ENCODE measurements at places on chromosomes 5 and 9. TPM values are rescaled to one million over a fixed set of nuclear protein-coding genes. Genes with fewer than 3 reads are reported as not detected.

The ZFP37 gene
- 2.1 TPM for total RNA-seq

The LHX3 gene
- not detected for total RNA-seq

GRCh38 chr5:152488869-152489268, 83.8 kb upstream of the NMUR2 start:
- H3K36me3 ChIP-seq, result no peaks in the 10 kb centered on the region
- no peak overlapping the region for H3K4me3 ChIP-seq
- no peaks in the 10 kb centered on the region for H3K4me1 ChIP-seq
- H3K27me3 ChIP-seq, result no peaks in the 10 kb centered on the region
- no peak overlapping the region for H3K27ac ChIP-seq

DNA sequence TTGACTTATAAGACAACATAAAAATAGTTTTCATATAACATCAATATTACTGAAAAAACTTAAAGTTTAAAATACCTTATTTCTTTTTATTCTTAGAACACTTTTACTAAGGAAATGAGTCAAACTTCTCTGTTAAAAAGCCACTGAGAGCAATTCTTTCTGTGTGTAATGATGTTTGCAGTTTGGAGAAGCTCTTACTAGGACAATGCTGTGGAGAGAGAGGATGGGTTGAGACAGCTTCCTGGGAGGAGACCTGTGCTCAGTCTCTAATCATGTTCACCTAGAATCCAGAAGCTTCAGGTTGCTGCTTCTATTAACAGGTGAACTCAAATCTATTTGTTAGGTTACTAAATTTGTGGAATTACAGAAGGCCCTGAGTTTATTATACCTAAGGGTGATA, 198.5 kb downstream of the DNAH5 start:
- no peak for DNase-seq
- H3K27me3 ChIP-seq, result no peaks in the 10 kb centered on the region
- H3K4me1 ChIP-seq, result no peaks in the 10 kb centered on the region
- no peak overlapping the region for H3K27ac ChIP-seq

The FBXL7 gene
- total RNA-seq, result 22.4 TPM

The SPATA31E1 gene
- total RNA-seq, result not detected

- no peak overlapping the region for H3K27ac ChIP-seq
- H3K4me1 ChIP-seq, result peaks cover 15% of the 10 kb centered on the region
- no peak for DNase-seq
These were observed 67.9 kb downstream of the PSMB7 start for GRCh38 chr9:124347206-124347967.

DNA sequence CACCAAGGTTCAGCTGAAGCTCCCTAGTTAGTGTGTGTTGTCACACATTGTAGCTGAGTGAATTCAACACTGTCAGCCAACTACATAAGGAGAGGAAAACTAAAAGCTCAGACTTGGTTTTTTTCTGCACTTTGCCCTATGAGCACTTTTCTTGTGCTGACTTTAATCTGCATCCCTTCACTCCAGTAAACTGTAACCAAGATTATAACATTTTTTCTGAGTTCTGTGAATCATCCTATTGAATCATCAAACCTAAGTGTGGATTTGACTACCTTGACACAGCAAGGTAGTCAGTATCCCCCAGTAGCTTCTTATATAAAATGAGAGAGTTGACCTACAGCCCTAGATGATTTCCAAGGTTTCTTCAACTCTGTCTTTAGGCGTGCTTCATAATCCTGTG, 325.0 kb downstream of the AGTPBP1 start:
- no peaks in the 10 kb centered on the region for H3K36me3 ChIP-seq
- H3K4me1 ChIP-seq, result peaks cover 16% of the 10 kb centered on the region
- H3K27ac ChIP-seq, result no peak overlapping the region
- H3K27me3 ChIP-seq, result peaks cover 10% of the 10 kb centered on the region
- DNase-seq, result no peak
- H3K4me3 ChIP-seq, result no peak overlapping the region

- no peak overlapping the region for H3K27ac ChIP-seq
- H3K27me3 ChIP-seq, result no peaks in the 10 kb centered on the region
These were observed 62.1 kb downstream of the CYSTM1 start for GRCh38 chr5:140236891-140237598.

DNA sequence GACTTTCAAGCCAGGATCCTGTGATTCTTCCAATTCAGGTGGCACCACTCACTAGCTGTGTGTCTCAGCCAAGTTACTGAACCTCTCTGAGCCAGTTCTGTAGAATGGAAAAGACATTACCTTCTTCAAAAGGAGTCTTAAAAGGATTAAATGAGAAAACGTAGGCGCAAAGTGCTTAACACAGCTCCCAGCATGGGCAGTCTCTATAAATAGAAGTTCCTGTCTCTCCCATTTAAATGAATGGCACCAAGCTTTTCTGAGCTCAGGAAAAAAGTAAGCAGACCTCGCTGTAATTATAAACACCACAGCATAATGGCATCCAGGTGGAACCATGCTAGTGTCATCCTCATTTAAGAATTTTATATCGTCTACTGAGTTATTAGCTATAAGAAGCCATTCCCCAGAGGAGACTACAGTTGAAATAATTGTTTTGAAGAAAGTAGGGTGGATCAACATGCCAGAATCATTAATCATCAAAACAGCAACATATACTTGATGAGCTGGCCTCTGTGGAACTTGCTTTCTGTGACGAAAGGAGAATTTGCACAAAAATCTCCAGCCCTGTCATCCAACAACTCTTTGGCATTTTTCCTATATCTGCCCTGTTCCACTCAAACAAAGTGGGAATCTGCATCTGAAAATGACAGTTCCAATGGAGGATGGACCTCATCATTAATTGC, 188.9 kb downstream of the SPOCK1 start:
- DNase-seq, result peak; percentile 94
- no peaks in the 10 kb centered on the region for H3K27me3 ChIP-seq
- peaks cover 21% of the 10 kb centered on the region for H3K4me1 ChIP-seq
- peak overlapping the region; percentile 25 for H3K4me3 ChIP-seq

The PDGFRB gene
- total RNA-seq, result 96.6 TPM

DNA sequence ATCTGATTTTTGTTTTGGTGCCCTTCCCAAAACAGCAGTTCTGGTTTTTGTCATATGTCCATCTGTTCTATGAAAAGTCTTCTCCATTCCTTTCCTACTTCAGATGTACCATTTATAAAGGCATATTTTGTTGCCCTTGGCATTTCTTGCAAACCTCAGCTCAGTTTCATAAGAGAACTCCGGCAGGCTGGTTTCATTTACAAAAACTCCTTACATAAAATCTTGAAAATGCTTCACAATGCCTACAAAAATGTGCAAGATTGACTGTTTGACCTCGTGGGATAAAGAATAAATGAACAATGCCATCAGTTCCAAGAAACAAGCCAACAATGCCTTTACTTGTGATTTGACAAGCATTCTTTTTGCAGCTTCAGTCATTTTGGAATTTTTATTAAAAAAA, 39.1 kb upstream of the CTNNAL1 start:
- no peak overlapping the region for H3K27ac ChIP-seq
- H3K4me3 ChIP-seq, result no peak overlapping the region
- peaks cover 40% of the 10 kb centered on the region for H3K36me3 ChIP-seq
- peaks cover 5% of the 10 kb centered on the region for H3K4me1 ChIP-seq
- no peaks in the 10 kb centered on the region for H3K27me3 ChIP-seq

- H3K4me3 ChIP-seq, result no peak overlapping the region
- no peak overlapping the region for H3K27ac ChIP-seq
- no peaks in the 10 kb centered on the region for H3K27me3 ChIP-seq
These were observed 141.1 kb upstream of the RAD23B start for GRCh38 chr9:107141967-107142366.

DNA sequence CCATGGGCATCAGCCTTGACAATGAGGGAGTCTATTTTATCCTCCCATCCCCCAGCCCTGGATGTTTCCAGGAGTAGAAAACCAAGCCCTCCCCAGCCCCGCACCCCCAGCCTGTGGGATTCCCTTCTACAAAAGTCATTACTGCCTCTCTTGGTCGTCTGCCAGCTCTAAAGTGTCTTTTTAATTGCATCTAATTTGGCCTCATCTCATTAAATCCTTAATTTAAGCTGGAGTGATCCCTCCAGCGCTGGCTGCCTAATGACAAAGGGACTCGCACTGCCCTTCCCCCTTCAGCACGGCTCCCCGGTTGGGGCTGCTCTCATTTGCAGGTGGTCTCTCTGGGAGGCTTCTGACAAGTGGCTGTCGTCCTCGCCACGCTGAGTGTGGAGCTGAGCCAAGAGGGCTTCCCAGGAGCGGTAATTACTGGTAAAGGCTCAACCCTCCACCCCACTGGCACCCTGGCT, 107.9 kb upstream of the ALDH1B1 start:
- H3K36me3 ChIP-seq, result no peaks in the 10 kb centered on the region
- H3K27me3 ChIP-seq, result peaks cover 12% of the 10 kb centered on the region

DNA sequence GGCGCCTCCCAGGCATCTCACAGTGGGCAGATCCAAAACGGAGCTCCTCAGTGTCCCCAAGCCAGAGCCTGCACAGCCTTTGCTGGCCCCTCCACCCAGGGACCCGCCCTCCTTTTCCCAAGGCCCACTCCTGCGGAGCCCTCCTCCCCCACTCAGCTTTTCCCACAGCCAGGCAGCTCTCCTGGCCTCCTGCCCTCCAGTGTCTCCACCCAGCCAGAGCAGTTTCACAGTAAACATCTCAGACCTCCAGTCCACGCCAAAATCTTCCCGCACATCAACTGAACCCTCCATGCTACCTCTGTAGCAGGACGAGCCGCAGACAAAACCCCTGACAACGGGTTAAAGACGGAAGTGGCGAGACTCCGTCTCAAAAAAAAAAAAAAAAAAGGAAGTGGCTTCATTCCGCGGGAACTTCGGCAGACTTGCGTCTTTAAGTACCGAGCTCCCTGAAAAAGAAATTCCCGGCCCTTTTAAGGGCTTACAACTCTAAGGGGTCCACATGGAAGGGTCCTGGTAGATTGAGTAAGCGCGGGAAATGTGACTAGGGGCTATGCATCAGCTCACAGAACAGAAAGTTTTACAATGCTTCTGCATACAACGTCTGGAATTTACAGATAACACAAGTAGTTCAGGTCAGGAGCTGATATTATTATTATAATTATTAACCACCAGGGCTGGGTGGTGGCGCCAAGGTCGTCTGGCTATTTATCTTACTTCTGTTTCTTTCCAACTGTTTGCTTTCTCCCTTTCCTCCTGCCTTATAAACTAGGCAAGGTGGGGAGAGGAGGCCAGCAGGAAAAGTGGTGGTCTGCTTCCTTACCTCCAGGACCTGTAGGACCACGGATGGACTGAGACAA, 11.4 kb upstream of the GRIN1 start:
- no peaks in the 10 kb centered on the region for H3K36me3 ChIP-seq
- H3K4me3 ChIP-seq, result no peak overlapping the region
- no peaks in the 10 kb centered on the region for H3K27me3 ChIP-seq
- DNase-seq, result no peak
- no peak overlapping the region for H3K27ac ChIP-seq

The CNTNAP3B gene
- total RNA-seq, result 2.6 TPM

DNA sequence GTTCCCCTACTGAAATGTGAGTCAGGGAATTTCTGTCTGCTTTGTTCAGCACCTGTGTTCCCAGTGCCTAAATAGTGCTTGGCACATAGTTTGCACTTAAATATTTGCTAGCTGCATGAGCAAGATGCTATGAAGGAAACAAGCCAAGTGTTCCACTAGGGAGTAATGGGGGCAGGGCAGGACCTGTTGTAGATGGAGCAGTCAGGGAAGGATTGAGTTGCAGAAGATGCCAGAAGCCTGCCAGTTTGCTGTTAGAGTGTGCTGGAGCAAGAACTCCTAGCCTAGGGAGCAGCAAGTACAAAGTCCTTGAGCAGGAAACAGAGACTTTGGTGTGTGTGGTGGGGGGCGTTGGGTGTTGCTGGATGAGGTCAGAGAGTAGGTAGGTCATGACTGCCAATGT, 87.5 kb downstream of the DAB2IP start:
- H3K27ac ChIP-seq, result no peak overlapping the region
- H3K4me3 ChIP-seq, result no peak overlapping the region
- DNase-seq, result peak; percentile 30
- H3K36me3 ChIP-seq, result no peaks in the 10 kb centered on the region

DNA sequence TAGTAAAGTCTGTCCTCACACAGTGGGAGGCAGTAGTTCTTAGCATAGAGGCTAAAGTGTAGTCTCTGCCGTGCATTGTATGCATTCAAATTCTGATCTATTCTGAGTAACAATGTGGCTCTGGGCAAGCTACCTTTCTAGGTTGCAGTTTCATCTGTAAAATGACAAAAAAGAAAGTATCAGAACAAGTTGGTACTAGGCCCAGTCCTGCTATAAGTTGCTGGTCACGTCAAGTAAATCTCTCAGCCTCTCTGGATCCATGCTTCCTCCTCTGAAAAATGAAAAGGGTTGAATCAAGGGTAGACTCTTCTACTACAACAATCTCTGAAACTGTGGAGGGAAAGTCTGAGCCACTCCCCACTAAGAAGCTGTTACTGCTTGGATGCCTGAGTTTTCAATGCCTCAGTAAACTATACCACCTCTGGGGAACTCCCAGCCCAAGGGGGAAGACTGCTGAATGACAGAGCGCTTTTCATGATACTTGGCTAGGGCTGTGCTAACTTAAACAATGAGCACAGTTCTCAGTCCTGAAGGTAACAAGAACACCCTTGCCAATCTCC, 34.5 kb upstream of the SPARC start:
- H3K27me3 ChIP-seq, result no peaks in the 10 kb centered on the region
- H3K4me1 ChIP-seq, result peaks cover 17% of the 10 kb centered on the region
- H3K4me3 ChIP-seq, result no peak overlapping the region
- DNase-seq, result no peak

The PDE6A gene
- 0.17 TPM for total RNA-seq

- H3K4me1 ChIP-seq, result peaks cover 4% of the 10 kb centered on the region
- H3K4me3 ChIP-seq, result no peak overlapping the region
- no peak for DNase-seq
- no peak overlapping the region for H3K27ac ChIP-seq
- H3K36me3 ChIP-seq, result peaks cover 21% of the 10 kb centered on the region
These were observed 370.4 kb downstream of the GLIS3 start for GRCh38 chr9:3929345-3930047.

DNA sequence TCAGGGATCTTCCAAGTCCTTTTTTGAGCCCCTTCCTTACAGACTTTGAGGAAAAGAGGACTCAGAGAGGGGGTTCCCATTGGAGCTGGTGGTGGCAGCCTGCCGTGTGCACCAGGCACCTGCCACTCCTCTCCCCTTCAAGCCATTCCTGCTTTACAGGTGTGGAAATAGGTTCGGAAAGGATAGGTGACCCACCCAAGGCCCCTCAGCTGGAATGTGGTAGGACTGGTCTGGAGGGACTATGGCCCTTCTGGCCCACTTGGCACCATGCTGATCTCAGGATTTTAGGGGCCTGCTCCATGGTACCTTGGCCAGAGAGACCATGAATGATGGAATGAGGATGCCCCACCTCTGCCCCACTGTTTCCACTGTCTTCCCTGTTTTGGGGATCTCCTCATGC, 1.4 kb downstream of the GALNT12 start:
- peaks cover 13% of the 10 kb centered on the region for H3K27me3 ChIP-seq
- no peak overlapping the region for H3K4me3 ChIP-seq
- no peak overlapping the region for H3K27ac ChIP-seq
- no peak for DNase-seq
- H3K4me1 ChIP-seq, result peaks cover 16% of the 10 kb centered on the region
- H3K36me3 ChIP-seq, result no peaks in the 10 kb centered on the region

The VLDLR gene
- total RNA-seq, result 63.2 TPM

GRCh38 chr5:69230181-69230580, 4.5 kb upstream of the CDK7 start:
- no peaks in the 10 kb centered on the region for H3K27me3 ChIP-seq
- peaks cover 6% of the 10 kb centered on the region for H3K4me1 ChIP-seq
- H3K27ac ChIP-seq, result no peak overlapping the region

- H3K27ac ChIP-seq, result no peak overlapping the region
- H3K4me3 ChIP-seq, result no peak overlapping the region
- no peak for DNase-seq
- H3K27me3 ChIP-seq, result no peaks in the 10 kb centered on the region
- H3K36me3 ChIP-seq, result no peaks in the 10 kb centered on the region
- H3K4me1 ChIP-seq, result no peaks in the 10 kb centered on the region
These were observed 155.2 kb downstream of the FRMD3 start for GRCh38 chr9:83383034-83383433.

The NDST1 gene
- total RNA-seq, result 321 TPM

Data from astrocyte (in vitro differentiated cells and primary cell).